Upper lobe of right lung (tissue), 1 donor: ENCODE measurements at places on chromosomes 16 and 17.

DNA sequence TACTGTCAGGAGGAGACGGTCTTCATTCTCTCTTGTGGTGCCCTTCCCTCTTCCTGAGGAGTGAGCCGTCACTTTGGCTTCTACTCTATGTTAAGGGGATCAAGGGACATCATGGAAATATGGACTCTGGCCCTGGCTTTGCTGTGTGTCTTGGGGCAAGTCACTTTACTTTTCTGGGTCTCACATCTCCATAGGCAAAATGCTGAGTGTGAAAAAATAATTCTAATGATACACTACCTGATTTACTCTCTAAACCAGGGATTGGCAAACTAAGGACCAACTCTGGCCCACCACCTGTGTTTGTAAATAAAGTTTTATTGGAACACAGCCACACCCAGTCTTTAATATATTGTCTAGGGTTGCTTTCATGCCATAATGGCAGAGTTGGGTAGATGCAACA lies 548.7 kb upstream of the CDH5 start:
- no peak for DNase-seq

DNA sequence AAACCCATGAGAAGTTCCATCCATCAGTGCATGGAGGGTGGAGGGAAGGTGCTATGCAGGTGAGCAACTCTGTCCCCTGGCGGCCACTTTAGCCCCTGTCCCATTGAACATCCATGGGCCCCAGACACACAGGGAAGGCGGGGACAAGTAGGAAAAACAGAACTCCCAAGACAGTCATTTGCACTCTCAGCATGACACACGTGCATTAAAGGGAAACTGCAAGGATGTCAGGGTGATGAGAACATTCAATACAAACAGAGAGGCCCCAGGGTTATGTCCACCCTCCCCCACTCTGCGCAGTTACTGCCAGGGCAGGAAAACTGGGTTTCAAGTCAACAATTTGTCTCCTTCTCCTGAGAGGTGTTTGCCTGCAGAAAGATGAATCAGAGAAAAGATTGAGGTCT lies 44.0 kb upstream of the AKTIP start:
- no peak for DNase-seq

- DNase-seq = no peak
These were observed 66.1 kb upstream of the HS3ST4 start for GRCh38 chr16:25625620-25626019.

GRCh38 chr17:64335486-64335885 lies 55.2 kb downstream of the PECAM1 start:
- DNase-seq = no peak

DNA sequence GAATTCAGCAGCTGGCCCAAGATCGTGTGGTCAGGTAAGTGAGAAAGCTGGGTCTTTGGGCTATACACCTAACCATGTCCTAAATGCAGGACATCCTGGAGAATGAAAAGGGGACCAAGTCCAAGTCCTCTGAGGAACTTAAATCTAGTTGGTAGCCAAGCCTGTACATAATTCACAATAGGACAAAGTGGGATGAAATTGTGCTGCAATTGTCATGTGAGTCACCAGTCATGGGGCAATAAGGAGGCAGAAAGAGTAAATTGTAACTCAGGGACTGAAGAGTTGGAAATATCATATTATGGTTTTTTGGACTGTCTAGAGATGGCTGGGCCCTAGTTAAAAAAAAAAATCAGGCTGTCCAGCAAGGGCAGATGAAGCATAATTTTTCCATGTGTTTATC lies 202.6 kb downstream of the CYLD start:
- no peak for DNase-seq

- no peak for DNase-seq
These were observed 21.3 kb downstream of the C16orf74 start for GRCh38 chr16:85729452-85730185.

- no peak for DNase-seq
These were observed 1.6 kb downstream of the CA7 start for GRCh38 chr16:66845791-66846221.

DNA sequence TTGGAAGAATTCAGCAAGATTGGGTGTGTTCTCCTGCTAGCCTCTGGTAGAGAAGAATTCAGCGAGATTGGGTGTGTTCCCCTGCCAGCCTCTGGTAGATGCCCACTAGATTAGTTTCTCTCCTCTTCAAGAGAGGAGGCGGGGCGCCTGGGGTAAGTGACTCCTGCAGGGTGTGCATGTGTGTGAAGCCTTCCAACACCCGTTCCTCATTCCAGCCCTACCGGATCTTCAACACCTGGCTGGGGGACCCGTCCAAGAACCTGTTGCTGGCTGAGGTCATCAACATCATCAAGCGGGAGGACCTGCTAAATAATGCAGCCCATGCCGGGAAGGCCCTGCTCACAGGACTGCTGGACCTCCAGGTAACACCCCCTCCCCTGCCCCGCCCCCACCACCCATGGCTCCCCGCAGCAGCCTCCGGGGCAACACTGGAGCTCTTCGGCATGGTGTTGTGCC lies 21.3 kb downstream of the TMEM186 start:
- DNase-seq = no peak
